ENCODE measurements at places on chromosomes 16 and 17.

- H3K36me3 ChIP-seq = no peaks in the 10 kb centered on the region
- no peak for DNase-seq
- H3K27me3 ChIP-seq = no peaks in the 10 kb centered on the region
- H3K4me1 ChIP-seq = peaks cover 3% of the 10 kb centered on the region
These were observed at the start of gene CCL15 for GRCh38 chr17:36001110-36001771. CCL15 (minus strand) TSS chr17:36001553; CDS start chr17:36001492, 61 bp downstream.

GRCh38 chr16:50201787-50202186 lies 48.7 kb downstream of the TENT4B start:
- H3K27me3 ChIP-seq = no peaks in the 10 kb centered on the region
- peaks cover 24% of the 10 kb centered on the region for H3K4me1 ChIP-seq
- DNase-seq = no peak

- H3K27me3 ChIP-seq = no peaks in the 10 kb centered on the region
- H3K4me3 ChIP-seq = no peak overlapping the region
- no peaks in the 10 kb centered on the region for H3K36me3 ChIP-seq
- no peaks in the 10 kb centered on the region for H3K4me1 ChIP-seq
These were observed 263.8 kb downstream of the HS3ST3A1 start for GRCh38 chr17:13337864-13338371.

DNA sequence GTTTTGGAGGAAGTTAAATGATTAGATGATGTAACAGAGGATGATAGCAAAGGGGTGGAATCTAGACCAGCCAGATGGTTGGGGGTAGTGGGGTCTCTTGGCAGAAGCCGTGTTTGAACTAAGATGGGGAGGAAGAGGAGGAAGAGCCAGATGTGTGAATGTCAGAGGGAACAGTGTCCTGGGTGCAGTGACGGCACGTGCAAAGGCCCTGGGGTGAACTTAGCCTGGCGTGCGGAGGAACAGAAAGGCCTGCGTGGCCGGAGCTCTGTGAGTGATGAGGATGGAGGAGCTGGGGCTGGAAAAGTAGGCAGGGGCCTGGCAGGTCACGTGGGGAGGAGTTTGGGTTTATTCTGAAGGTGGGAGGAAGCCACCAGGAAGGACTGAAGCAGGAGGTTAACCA lies 26.4 kb upstream of the RMI2 start:
- no peaks in the 10 kb centered on the region for H3K36me3 ChIP-seq
- H3K4me3 ChIP-seq = no peak overlapping the region
- H3K4me1 ChIP-seq = no peaks in the 10 kb centered on the region
- no peak overlapping the region for H3K27ac ChIP-seq
- DNase-seq = no peak

DNA sequence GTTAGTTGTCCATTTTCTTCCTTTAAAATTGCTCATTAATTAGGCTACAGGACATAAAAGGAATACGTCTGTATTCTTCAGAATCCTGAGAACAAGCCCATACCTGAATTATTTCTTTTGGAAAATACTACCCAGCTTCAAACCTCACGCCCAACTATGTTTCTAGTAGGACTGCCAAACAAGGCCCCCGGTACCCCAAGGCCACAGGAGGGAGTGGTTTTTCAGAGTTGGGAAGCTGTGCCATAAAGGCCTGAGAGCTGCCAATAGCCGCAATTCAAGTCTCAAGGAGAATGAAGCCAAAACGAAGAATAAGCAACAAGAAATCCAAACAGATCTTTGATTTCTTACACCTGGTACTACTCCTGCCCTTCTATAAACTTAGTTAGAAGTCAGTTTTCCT lies 48.3 kb downstream of the UBE2G1 start:
- H3K36me3 ChIP-seq = no peaks in the 10 kb centered on the region
- no peaks in the 10 kb centered on the region for H3K27me3 ChIP-seq
- no peak for DNase-seq
- no peak overlapping the region for H3K27ac ChIP-seq
- H3K4me3 ChIP-seq = no peak overlapping the region

DNA sequence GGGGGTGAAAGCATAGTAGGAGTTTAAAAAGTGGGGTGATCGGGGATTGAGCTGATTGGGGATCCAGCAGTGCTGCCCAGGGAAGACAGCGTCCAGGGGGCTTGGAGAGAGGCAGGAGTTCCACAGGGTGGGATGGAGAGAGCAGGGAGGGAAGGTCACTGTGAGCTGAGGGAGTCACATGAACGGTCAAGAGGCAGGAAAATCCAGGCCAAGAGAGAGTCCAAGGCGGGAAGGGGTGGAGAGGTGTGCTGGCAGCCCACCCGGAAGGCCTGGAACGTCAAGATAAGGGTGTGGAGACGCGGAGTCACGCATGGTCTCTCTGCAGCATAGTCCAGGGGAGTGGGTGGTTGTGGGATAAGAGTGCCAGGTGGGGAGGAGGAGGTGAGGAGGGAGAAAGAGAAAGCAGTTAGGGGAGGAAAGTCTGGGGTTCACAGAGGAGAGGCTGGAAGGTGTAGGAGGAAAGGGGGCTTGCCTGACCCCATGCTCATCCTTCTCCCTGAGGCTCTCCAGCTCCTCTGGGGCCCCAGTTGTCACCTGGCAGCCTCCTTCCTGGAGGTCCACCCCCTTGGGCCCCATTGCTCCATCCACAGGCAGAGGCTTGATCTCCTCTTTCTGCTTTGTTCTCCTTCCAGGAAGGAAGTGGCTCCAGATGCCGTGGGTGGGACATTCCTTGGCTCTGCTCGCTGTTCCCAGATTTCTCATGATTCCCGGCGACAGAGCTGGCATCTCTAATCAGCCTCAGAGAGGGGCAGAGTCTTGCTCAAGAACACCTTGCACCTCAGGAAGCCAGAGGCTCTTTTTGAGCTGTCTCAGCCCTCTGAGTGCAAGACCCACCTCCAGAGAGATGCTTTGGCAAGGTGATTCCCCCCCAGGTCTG lies 28.7 kb downstream of the CCR7 start:
- H3K4me1 ChIP-seq = peaks cover 90% of the 10 kb centered on the region
- no peak for DNase-seq
- no peak overlapping the region for H3K4me3 ChIP-seq
- H3K27me3 ChIP-seq = no peaks in the 10 kb centered on the region
- no peaks in the 10 kb centered on the region for H3K36me3 ChIP-seq

DNA sequence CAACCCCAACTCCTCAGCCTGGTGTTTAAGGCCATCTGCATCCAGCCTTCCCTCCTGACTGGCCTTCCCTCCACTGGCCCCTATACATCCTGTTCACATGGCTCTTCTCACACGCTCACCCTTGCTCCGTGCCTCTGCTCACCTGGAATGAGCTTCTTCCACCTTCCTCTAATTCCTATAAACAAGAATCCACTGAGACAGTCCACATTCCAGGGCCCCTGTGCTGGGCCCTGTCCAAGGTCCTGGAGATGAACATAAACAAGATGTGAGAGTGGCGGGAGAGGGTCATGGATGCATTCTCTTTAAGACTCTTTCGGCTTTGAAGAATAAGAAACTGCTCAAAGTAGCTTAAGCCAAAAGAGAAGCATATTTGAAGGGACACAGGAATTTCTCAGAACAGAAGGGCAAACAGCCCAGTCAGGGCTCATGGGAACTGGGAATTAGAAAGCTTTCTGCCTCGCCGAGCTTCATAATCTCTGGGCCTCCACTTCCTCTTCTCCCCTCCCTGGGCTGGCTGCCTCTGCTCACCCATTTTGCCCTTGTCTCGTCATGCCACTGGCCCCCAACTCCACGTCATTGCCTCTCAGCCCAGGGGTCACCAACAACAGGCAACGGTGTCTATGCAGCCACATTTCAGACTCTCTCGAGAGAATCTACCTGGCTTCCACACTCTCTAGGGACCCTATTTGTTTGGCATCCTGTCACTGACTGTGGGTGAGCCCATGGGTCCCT lies 13.5 kb downstream of the SPPL2C start:
- no peak overlapping the region for H3K27ac ChIP-seq
- H3K27me3 ChIP-seq = no peaks in the 10 kb centered on the region
- no peak for DNase-seq
- H3K4me3 ChIP-seq = no peak overlapping the region
- H3K4me1 ChIP-seq = no peaks in the 10 kb centered on the region

- peak; percentile 69 for DNase-seq
- H3K27me3 ChIP-seq = no peaks in the 10 kb centered on the region
- no peak overlapping the region for H3K27ac ChIP-seq
- no peak overlapping the region for H3K4me3 ChIP-seq
- no peaks in the 10 kb centered on the region for H3K36me3 ChIP-seq
These were observed 60.5 kb downstream of the CREBBP start for GRCh38 chr16:3819746-3820724.

- no peak for DNase-seq
- H3K27ac ChIP-seq = no peak overlapping the region
These were observed 57.6 kb downstream of the SYT17 start for GRCh38 chr16:19225651-19226050.

GRCh38 chr17:47275245-47275984 lies 21.8 kb downstream of the ITGB3 start:
- peaks cover 17% of the 10 kb centered on the region for H3K4me1 ChIP-seq
- no peak overlapping the region for H3K27ac ChIP-seq
- no peaks in the 10 kb centered on the region for H3K36me3 ChIP-seq
- no peak overlapping the region for H3K4me3 ChIP-seq

GRCh38 chr16:73504591-73505575 lies 457.0 kb upstream of the ZFHX3 start:
- no peaks in the 10 kb centered on the region for H3K36me3 ChIP-seq
- no peaks in the 10 kb centered on the region for H3K4me1 ChIP-seq
- no peak overlapping the region for H3K27ac ChIP-seq

- no peak for DNase-seq
- H3K27ac ChIP-seq = no peak overlapping the region
- H3K4me3 ChIP-seq = no peak overlapping the region
- no peaks in the 10 kb centered on the region for H3K4me1 ChIP-seq
- no peaks in the 10 kb centered on the region for H3K36me3 ChIP-seq
These were observed 7.5 kb downstream of the CACNG1 start for GRCh38 chr17:67051837-67052236.

GRCh38 chr16:82199209-82199608 lies 29.2 kb upstream of the MPHOSPH6 start:
- no peaks in the 10 kb centered on the region for H3K4me1 ChIP-seq
- DNase-seq = no peak
- no peaks in the 10 kb centered on the region for H3K27me3 ChIP-seq
- H3K27ac ChIP-seq = no peak overlapping the region
- H3K36me3 ChIP-seq = no peaks in the 10 kb centered on the region
- no peak overlapping the region for H3K4me3 ChIP-seq

DNA sequence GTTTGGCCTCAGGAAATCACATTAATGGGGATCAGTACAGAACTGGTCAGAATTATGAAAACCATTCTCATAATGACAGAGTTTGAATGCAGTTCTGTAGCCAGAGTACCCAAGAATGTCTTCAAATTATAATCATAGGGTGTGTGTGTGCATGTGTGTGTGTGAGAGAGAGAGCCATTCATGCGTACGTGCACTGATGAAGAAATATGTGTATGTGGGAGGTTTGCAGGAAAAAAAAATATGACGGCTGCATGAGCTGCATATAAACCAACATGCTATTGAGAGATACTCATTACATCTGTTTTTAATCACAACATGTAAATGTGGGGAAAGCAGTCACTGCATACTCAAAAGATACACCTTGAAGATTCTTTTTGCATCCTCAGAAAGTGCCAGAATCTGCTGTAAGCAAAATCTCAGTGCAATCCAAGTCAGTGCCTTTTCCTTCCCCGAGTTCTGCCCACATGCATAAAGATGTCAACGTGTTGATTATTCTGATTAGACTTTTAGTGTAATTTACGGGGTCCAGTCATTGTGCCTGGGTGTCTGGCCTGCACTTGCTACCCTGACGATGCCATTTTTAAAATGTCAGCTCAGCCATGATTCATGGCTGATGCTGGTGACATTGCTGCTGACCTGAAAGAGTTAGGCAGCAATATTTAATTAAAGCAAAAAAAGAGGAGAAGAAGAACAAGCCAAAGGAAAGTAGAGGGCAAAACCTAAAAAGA lies 378.7 kb upstream of the ZFHX3 start:
- H3K36me3 ChIP-seq = no peaks in the 10 kb centered on the region
- no peak for DNase-seq
- H3K4me3 ChIP-seq = no peak overlapping the region

GRCh38 chr17:15238057-15238456 lies 27.1 kb downstream of the PMP22 start:
- no peaks in the 10 kb centered on the region for H3K27me3 ChIP-seq
- H3K36me3 ChIP-seq = no peaks in the 10 kb centered on the region
- peaks cover 5% of the 10 kb centered on the region for H3K4me1 ChIP-seq

DNA sequence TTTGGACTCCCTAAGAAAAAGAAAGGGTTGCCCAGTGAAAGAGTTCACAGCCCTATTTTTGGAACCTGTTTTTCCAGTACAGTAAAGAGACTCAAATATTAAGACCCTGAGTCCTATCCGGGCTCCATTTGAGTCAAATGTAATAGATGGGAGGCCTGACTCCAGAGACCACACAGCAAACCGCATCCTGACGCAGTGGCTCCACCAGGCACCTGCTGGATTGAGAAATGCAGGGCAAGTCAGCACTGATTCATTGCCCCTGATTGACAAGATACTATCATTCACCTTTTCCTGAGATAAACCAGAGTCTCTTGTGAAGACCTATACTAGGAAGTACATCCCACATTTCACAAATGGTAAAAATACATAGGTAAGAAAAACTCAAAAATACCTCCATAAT lies 715.7 kb upstream of the SOX9 start:
- DNase-seq = no peak
- no peak overlapping the region for H3K27ac ChIP-seq
- H3K4me1 ChIP-seq = no peaks in the 10 kb centered on the region
- H3K4me3 ChIP-seq = no peak overlapping the region
- H3K36me3 ChIP-seq = no peaks in the 10 kb centered on the region
- H3K27me3 ChIP-seq = no peaks in the 10 kb centered on the region

- H3K4me1 ChIP-seq = peaks cover 8% of the 10 kb centered on the region
- no peak overlapping the region for H3K4me3 ChIP-seq
- H3K36me3 ChIP-seq = no peaks in the 10 kb centered on the region
- no peaks in the 10 kb centered on the region for H3K27me3 ChIP-seq
- H3K27ac ChIP-seq = no peak overlapping the region
- no peak for DNase-seq
These were observed 167.5 kb downstream of the UTP18 start for GRCh38 chr17:51427856-51428255.

DNA sequence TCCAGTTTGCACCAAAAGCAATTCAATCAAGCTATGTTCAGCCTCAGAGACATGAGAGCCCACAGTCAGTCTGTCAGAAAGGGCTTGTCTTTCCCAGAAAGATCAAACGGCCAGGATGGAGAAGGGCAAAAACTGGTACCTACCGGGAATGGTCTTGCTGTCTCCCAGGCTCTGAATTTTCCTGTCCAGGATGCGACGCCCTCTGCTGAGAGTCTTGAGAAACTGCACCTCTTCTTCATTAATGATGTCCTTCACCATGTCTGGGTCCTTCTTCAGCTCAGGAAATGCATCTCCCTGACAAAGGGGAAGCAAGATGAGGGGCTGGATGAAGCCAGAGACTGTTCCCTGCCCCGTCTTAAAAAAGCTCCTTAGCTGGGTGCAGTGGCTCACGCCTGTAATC lies 15.8 kb upstream of the EXOSC6 start:
- no peaks in the 10 kb centered on the region for H3K4me1 ChIP-seq
- no peak overlapping the region for H3K4me3 ChIP-seq
- no peak for DNase-seq
- H3K36me3 ChIP-seq = peaks cover 56% of the 10 kb centered on the region
- H3K27ac ChIP-seq = no peak overlapping the region

DNA sequence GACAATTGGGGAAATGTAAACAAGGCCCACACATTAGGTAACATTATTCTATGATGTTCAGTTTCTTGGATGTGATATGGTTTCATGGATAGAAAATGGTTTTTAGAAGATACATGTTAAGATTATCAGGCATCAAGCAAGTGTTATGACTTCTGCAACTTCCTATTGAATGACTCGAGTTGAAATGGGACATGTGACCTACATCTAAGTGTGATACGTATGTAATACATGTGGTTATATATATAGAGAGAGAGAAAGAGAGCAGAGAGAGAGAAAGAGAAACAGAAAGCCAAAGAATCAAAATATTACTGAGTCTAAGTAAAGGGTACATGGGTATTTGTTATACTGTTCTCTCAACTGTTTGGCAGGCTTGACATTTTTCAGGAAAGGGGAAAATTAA lies 1.7 kb downstream of the TMEM170A start:
- peak overlapping the region; percentile 39 for H3K27ac ChIP-seq
- DNase-seq = no peak
- H3K4me3 ChIP-seq = peak overlapping the region; percentile 82
